Stromal cell of bone marrow (primary cell): ENCODE measurements at places on chromosomes 3 and 15.

DNA sequence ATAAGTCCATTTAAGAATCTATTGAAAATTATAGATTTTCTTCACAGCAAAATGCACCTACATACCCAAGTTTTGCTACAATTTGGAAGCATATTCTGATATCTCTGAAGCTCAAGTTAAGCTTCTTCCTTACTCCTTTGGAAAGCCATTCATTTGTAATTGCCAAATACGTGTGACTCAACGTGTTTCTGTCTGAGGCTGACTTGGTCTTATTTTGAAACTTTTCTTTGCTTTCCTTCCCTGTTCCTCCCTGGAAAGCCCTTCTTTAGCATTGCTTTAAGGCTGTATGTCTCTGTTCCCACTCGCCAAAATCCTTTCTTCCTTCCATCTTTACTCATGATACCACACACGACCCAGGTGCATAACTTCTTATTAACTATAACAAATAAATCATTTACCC, 232.0 kb downstream of the ZBBX start:
- no peak for DNase-seq

- DNase-seq = no peak
Measured at GRCh38 chr15:92942706-92943105, 42.6 kb downstream of the CHD2 start.

GRCh38 chr3:81788610-81789009, 27.2 kb upstream of the GBE1 start:
- DNase-seq = peak; percentile 17

DNA sequence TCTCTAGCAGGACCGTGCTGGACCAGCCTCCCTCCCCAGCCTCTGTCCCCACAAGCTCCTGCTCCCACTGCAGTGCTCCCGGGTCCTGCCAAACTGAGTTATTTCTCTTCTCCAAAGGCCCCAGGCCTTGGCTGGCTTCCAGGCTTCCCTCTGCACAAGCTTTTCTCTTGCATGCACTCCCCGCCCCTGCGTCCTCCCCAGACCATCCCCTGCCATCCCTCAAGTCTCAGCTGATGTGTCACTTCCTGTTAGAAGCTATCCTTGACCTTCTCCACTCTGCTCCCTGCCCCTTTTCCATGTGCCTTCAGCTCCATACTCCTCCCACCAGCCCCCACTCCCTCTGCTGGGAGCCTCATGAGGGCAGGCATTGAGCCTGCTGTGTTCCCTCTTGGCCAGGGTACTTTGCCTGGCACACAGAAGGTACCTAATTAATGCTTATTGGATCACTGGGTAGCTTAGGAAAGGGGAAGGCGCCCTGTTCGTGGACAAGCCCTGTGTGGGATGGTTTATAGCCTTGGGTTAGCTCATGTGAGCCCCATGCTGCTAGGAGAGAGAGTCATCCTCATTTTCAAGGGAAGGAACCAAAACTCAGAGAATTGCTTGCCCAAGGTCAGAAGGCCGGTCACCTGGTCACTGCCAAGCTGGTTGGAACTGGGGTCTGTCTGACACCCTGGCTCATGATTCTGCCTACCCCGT, 56.4 kb downstream of the FEM1B start:
- no peak for DNase-seq

DNA sequence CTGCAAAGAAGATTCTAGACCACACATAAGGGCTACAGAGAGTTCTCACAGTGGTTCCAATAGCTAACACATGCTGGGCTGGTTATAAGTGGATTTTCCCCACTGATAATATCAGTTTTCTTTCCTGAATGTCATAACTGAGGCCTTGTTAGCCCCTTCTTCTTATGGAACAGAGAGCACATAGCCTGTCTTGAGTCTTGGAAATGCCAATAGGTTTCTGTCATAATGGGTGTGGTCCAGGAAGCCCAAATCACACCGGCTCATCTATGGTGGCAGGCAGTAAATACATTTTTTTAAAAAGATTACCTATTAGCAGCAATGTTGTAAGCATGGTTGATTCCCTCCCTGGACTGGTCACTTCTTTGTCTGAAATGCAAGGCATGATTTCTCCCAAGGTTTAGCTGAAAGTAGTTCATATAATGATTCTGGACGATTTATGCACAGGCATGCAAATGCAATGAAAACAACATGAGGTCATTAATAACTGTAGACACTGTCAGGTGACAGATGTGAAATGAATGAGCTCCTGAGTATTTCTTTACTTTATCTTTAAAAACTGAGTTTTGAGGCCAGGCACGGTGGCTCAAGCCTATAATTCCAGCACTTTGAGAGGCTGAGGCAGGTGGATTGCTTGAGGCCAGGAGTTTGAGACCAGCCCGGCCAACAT, 67.2 kb upstream of the ATP2C1 start:
- DNase-seq = no peak

GRCh38 chr15:62847900-62848489, 194.6 kb upstream of the TPM1 start:
- no peak for DNase-seq

DNA sequence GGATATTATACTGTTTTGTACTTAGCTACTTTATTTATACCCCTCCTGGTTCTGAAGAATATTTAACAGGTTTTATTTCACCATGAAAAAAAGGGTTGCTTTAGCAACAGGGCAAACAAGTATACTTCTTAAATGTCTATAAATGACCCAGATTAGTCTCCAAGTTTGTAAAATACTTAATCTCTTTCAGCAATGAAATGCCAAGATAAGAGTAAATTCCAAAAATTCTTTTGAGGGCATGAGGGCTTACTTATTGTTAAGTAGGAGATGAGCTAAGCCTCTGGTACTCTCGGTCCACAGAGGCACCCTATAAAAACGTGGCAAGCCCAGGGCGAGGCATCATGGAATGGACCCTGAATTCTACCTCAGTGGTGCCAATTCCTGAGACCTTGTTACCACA, 264.8 kb upstream of the NSMCE3 start:
- no peak for DNase-seq

DNA sequence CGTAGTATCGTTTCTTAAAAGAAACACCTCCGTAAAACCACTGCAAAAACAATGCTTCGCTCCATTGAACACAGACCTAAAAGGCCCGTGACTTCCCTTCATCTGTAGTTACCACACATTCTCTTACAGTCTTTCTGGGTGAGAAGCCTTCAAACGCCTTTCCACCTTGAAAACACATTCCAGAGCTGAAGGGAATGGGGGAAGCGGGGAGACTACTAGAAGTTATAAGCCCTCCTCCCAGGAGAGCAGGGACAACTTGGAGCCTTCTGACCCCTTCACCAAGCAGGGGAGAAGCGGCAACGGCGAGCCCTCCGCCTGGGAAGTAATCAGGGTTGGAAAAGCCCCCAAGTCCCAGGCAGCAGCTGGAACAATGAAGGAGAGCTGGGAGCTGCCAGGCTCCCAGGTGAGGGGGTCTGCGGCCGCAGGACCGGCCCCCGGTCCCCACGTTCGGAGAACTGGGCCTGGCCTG, 461 bp downstream of the SECISBP2L start:
- no peak for DNase-seq

DNA sequence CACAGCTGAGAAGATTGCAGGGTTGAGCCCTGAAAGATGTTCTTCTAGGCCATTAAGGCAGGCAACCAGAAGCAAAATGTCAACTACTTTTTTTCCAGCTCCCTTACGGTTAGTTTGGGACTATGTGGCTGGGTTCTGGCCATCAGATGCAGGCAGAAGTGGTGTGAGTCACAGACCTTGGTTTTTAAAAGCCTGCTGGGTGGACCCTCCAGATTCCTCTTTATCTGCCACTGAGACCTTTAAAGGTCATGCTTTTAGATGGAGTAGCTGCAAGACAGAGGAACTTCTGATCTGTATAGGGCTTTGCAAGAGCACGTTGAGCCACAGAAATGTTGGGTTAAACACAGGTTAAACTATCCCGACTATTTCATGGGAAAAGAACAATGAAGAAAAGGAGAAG, 102.9 kb downstream of the CHST2 start:
- DNase-seq = no peak

DNA sequence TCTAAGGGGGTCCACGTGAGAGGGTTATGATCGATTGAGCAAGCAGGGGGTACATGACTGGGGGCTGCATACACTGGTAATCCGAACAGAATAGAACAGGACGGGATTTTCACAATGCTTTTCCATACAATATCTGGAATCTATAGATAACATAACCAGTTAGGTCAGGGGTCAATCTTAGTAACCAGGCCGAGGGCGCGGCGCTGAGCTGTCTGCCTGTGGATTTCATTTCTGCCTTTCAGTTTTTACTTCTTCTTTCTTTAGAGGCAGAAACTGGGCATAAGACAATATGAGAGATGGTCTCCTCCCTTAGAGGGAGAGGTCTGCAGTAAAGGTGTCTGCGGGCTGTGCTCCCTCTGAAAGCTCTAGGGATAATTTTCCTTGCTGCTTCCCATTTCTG, 261.3 kb downstream of the XXYLT1 start:
- DNase-seq = no peak

GRCh38 chr3:37072892-37073291, 79.6 kb downstream of the MLH1 start:
- DNase-seq = peak; percentile 40

DNA sequence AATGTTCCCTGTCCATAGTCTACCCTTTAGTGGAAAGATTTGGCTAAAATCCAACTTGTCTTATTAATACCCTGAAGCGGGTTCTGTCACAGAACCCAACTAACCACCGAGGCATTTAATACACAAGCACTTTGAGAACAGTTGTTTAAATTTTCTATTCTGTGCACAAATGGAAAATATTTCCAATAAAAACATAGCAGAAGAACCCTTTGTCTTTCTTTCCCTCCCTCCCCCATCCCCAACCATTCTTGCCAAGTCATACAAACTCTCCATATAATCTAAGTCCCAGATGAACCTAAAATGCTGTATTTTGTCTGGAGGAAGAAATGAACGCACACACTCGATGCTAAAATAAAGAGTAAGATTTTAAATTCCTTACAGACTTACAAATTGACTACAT, 126.9 kb upstream of the STRIT1 start:
- DNase-seq = no peak

- DNase-seq = no peak
Measured at GRCh38 chr3:46359733-46360493, 6.0 kb downstream of the CCR2 start.

DNA sequence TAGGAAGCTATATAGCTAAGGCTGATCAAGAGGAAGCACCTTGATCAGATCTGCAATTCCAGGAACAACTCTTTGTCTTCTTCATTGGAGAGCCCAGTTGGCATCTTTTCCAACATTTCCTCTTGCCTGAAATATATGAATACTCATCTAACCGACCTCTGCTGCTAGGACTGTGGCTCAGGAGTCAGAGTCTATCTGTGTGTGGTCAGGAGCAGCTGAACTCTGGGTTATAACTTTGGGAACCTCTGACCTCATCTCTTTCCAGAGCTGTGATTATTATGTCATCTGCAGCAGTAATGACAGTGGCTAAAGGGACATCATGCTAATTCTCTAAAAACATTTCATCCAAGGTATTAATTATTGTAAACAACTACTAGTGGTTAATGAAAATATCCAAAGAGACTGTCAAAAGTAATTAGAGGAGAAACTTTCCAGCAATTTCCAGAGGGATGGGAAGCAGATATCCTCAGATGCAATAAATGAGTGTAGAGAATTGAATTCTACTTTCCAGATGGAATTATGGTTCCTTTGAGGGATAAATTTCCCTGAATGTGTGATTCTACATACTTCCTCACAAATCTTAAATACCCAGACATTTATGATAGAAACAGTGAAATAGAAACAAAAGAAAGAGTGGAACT, 11.5 kb upstream of the SPINK8 start:
- no peak for DNase-seq

DNA sequence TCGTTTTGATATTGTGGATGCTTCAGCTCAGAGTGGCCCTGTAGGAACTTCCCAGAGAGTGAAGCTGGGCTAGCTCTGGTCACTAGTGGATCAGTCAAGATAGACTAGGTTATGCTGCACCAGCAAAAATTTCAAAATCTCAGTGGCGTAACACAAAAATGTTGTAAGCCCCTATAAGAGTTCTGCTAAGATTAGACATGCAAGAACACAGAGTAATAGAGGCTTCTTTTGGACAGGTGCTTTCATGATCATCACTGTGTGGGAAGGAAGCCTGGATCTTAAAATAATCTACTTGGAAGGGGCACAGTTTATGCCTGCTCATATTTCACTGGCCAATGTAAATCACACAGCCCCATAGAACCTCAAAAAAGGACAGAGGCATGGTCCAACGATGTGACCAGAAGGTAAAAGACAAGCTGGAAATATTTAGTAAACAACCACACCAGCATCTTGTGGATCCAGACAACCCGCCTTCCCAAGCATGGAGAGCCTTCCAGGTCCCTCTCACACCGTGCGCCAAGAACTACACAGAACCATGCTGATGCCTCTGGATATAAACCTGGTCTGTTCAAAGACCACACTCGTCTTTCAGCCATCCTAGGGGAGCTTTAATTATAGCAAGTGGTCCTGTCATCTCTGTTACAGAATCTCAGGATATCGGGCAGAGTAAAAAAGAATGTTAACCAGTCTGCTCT, 554.3 kb downstream of the EPHB1 start:
- DNase-seq = no peak

- DNase-seq = peak; percentile 63
Measured at GRCh38 chr3:160577556-160578195, 12.3 kb upstream of the KPNA4 start.

- no peak for DNase-seq
Measured at GRCh38 chr3:113531826-113532697, at the start of gene SIDT1. Gene SIDT1, plus strand, starts transcription at chr3:113532555. Its CDS starts 467 bp downstream, at chr3:113533022.
